ENCODE measurements at places on chromosomes 2 and 18.

- no peak for DNase-seq
Measured at GRCh38 chr2:146392631-146393030, 1452.2 kb upstream of the ACVR2A start.

DNA sequence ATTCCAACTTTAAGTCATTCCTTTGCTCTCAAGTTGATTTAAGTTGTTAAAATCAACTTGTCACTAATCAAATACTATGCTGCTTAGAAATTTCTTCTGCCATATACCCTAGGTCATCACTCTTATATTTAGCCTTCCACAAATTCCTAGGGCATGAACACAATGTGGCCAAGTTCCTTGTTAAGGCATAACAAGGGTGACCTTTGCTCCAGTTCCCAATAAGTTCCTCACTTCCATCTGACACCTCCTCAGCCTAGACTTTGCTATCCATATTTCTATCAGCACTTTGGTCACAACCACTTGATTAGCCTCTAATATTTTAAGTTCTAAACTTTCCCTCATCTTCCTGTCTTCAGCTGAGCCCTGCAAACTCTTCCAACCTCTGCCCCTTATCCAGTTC lies 9.9 kb upstream of the TMEM37 start:
- DNase-seq: no peak

DNA sequence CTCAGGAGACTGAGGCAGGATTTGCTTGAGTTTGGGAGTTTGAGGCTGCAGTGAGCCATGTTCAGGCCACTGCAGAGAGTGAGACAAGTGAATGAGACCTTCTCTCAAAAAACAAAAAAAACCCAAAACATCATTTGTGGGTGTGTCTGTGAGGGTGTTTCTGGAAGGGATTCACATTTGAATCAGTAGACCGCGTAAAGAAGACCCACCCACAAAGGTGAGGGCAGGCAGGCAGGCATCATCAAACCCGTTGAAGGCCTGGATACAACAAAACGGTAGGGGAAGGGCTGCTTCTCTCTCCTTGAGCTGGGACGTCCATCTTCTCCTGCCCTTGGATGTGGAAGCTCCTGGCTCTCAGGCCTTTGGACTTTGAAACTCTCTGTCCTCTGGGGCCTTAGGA lies 25.4 kb downstream of the CDKL4 start:
- DNase-seq: no peak

- DNase-seq: no peak
Measured at GRCh38 chr2:128494640-128495321, 176.1 kb upstream of the HS6ST1 start.

- no peak for DNase-seq
Measured at GRCh38 chr2:241613017-241613780, 23.8 kb downstream of the THAP4 start.

- DNase-seq: no peak
Measured at GRCh38 chr2:105076121-105076520, 38.3 kb downstream of the MRPS9 start.
